ENCODE measurements at places on chromosomes 5 and 9.

DNA sequence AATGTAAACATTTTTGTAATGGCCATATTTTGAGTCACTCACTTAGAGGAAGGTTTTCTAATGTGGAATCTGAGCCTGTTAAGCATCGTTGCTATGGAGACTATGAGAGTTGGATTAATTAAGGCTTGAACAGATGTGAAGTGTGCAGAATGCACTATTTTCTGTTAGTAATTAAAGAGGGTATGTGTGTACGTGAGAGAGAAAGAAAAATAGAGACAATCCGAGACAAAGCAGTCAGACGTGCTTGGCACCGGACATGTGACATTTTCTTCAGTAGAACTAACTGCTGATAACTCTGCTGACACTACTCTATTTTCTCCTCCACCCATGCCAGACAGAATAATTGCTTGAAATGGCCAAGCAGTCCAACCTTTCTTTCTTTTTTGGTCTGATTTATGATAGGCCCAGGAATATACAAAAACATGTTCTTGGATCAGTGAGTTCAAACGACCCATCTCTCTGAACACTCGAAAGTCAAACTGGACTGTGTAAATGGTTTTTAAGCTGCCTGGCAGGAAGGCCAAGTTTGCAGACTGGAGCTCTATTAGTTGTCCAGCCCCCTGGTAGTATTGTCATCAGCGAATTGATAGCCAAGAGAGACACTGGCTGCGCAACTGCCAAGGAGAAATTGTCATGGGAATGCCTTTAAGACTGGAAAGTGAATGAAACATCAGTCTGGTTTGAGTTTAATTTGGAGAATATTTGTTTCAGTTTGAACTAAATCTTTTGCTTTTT, 322.1 kb downstream of the ARHGEF28 start:
- no peak for DNase-seq

DNA sequence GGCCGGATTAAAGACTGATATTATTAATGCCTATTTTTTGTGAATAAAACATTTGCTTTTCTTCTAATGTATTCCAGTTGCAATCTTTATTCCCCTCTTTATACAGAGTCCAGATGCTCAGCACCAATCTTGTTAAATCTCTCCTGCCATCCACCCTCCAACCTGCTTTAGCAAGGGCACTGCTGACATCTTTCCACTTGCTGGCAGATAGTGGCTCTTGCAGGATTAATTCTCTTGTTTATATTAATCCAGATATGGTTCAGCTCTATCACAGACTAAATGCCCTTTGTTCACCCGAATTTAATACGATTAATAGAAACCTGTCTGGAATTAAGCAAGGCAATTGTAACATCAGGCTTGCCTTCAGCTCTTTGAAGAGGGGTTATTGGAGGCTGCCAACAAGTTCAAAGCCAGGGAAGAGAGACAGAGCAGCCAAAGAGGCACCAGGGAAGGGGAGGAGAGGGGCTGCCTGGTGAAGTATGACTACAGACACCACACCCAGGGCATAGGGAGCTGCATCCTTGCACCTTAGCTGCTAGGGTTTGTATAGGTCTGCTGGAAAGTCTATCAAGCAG, 236.2 kb downstream of the SAXO1 start:
- DNase-seq, result no peak

DNA sequence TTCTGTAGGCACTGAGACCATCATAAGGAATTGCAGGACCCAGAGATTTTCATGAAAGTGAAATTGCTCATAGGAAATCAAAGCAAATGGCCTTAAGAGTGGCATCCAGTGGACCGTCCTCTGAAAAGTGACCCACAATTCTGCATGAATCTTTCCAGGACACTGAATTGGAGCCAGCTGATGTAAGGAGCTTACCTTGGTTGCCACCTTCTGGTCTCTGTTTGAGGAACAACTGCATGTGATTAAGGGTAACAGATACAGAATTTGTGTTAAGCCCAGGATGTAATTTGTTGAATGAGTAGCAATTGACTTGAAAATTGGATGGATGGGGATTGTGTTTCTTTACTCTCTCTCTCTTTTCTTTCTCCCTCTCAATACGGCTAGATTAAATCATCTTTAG, 49.9 kb upstream of the GAS1 start:
- no peak for DNase-seq

DNA sequence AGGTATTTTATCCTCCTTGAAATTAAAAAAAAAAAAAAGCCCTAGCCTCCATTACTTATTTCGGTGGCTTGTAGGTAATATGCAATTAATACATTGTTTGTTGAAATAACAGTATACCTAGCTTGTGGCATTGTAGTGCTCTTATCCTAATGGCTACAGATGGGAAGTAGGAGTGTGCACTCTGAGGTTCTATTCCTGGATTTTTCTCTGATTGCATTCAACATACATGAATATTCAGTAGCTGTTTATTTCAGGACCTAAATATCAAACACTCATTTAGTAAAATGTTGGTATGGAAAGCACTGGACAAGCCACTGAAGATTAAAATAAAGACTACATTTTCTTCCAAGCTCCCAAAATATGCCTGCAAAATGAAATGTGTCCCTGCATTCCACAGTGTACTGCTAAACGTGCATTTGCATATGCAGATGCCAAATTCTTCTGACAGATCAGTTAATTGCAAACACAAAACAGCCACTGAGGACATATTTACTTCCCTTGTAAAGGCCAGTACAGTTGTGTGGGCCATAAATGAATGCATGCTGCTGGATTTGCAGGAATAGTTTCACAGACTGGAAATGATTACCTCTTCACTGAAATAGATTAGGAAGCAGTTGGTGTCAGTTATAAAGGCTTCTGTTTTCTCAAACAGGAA, 826.1 kb downstream of the PRELID2 start:
- DNase-seq, result no peak

DNA sequence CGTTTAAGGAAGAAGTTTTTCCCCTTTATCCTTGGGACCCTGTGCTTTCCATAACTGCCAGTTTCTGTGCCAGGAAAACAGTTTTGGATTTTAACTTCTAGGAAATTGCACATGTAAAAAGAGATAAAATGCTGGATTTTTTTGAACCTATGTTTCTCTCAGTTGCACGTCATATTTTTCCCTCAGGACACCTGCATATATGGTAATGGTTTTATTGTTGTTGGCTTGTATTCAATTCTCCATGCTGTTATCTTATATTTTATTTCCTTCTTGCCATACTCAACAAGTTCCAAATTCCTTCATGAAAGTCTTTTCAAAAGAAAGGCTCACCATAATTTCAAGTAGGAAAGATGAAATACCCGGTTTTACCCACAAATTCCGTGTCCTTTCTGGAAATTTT, 7.9 kb upstream of the ADAMTSL1 start:
- DNase-seq, result no peak

- peak; percentile 68 for DNase-seq
Observed at GRCh38 chr9:68705531-68706362, 707 bp downstream of the PIP5K1B start.

DNA sequence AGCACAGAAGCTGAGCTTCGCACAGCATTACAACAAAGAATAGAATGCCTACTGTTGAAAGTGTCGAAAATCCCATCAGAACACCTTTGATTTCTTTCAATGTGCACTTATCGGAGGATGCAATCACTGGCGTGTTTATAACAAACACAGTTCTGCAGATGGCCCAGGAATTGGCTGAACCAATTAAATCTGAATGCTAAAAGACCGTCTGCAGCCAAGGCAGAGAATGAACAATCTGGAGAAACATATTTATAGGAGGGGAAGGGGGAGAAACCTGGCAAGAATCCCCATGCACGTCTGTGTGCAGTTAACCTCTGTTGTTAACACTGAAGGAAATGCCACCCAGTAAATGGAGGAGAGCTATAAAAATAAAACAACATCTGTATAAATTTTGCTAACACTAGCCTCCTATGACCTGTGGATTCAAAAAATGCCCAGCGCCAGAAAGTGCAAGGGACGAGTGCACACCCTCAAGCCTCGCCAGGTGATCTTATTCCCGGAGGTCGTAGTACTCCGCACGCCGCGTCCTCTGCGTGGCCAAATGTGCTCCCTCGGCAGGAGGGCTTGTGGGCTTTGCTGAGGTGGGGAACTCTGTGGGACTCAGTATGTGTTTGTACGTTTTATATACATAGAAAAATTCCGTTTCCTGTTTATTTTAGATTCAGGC, 56.8 kb downstream of the PTCH1 start:
- no peak for DNase-seq

- DNase-seq, result no peak
Observed at GRCh38 chr9:129702589-129703520, 37.4 kb downstream of the PRRX2 start.

GRCh38 chr5:5497152-5497788, 74.8 kb downstream of the ICE1 start:
- no peak for DNase-seq

- no peak for DNase-seq
Observed at GRCh38 chr9:108867829-108868228, 5.8 kb downstream of the ACTL7A start.

DNA sequence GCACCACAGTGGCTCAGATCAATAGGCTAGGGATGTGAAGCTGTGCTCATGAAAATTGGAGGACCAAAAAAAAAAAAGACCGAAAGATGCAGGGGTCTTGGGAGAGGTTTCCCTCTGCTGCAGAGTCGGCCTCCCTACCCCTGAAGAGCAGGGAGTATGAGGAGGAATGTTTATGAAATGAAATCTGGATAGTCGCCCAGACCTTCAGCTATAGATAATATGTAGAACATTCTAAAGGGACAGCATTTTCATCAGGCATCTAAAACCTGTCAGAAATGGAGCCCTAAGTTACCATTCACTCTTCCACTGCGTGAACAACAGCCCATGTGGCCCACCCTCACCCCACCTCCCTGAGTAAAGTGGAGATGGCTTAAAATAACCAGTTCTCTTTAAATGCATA, 122.9 kb downstream of the TMEM174 start:
- no peak for DNase-seq

GRCh38 chr9:99416007-99416406, 193.9 kb downstream of the SEC61B start:
- no peak for DNase-seq

DNA sequence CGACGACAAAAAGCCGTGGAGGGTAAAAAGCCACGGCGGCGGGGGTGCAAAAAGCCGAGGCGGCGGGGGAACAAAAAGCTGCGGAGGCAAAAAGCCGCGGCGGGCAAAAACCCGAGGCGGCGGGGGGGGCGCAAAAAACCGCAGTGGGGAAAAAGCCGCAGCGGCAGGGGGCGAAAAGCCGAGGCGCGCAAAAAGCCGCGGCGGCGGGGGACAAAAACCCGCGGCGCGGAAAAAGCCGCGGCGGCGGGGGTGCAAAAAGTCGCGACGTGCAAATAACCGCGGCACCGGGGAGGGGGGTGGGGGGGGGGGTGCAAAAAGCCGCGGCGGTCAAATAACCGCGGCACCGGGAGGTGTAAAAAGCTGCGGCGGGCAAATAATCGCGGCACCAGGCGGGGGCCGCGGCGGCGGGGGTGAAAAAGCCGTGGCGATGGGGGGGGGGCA, 511.5 kb downstream of the FOXD4L5 start:
- no peak for DNase-seq

DNA sequence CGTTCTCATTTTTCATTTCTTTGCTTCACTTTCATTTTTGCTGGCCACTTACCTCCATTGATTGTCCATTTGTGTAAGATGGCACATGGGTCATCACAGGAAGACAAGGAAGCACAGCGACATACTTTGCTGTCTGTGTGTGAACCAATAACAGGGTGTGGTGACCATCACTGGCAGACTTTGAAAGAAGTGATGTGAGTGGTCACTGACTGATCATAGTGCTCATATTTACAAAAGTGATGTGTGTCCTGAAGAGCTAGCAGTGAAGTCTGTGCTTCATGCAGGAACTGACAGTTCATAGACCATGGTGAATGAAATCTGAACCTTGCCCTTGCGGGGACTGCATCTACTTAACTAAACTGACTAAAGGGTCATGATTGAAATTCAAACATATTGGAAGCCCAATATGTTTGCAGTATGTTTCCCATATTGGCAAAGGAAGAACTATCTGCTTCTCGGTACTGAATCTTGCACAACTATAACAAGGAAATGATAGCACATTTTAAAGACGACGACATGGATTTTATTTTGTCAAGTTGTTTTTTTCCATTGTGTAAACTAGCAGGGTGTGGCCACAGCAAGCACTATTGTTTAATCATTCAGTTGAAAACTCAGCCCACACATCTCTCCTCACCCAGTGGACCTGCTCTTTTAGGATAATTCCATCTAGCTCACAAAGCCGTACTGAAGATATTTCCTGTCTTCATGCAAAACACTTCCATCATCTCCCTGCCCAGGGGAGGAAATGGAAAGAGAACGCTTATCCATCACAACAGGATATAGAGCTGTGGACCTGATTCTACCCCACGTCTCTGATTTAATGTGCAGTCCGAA, 232.0 kb upstream of the ANKRD55 start:
- no peak for DNase-seq

GRCh38 chr9:13688223-13688989, 408.9 kb upstream of the MPDZ start:
- no peak for DNase-seq

DNA sequence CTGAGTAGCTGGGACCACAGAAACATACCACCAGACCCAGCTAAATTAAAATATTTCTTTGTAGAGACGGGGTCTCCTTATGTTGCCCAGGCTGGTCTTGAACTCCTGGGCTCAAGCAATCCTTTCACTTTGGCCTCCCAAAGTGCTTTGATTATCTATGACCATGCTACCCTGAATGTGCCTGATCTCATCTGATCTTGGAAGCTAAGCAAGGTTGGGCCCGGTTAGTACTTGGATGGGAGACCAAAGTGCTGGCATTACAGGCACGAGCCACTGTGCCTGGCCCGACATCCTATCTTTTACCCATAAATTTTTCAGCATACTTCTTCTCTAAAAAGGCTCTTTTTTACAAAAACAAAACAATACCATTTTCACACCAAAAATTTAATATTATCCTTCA, 137.0 kb upstream of the LRRTM2 start:
- no peak for DNase-seq

DNA sequence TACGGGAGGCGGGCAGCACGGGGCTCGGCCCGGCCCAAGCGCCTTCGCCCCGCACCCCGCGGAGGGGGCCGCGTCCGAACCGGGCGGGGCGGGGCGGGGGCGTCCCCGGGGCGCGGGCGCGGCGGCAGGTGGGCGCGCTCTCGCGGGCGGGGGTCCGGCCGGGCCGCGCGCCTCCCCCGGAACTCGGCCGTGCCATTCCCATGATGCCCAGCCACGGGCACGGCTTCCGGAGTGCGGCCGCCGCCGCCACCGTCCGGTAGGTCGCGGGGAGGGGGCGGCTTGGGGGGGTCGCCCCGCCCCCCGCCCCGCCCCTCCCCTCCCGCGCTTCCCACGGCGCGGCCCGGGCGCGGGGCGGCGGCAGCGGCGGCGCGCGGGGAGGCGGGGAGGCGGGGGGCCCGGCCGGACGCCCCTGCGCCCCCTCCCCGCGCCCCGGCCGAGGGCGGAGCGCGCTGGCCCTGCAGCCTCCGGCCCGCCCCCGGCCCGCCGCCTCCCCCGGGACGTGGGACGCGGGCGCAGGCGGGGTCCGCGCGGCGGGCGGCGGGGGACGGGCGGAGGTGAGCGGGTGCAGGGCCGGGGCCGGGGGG, at the start of gene PPP1R26:
PPP1R26 (plus strand) TSS at position 314 of the 584 bp plus-strand sequence. CDS start 4,729 bp downstream, outside the sequence.
- DNase-seq, result no peak

- peak; percentile 77 for DNase-seq
Observed at GRCh38 chr9:114677418-114677817, 4.6 kb downstream of the TEX48 start.
